ENCODE measurements at places on chromosomes 5 and 9.

GRCh38 chr5:64921386-64921785 is 152.7 kb downstream of the CWC27 start:
- no peak for DNase-seq

DNA sequence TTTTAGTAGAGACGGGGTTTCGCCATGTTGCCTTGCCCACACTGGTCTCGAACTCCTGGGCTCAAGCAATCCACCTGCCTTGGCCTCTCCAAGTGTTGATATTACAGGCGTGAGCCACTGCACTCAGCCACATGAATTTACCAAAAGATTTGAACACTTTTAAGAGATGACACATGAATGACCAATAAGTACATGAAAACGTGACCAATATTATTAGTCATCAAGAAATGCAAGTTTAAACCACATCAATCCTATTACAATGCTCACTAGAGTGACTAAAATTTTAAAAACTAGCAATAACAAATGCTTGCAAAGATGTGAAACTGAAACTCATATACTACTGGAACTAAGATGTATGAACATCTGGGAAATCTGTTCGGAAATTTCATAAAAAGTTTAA is 54.3 kb downstream of the NR6A1 start:
- DNase-seq: no peak

DNA sequence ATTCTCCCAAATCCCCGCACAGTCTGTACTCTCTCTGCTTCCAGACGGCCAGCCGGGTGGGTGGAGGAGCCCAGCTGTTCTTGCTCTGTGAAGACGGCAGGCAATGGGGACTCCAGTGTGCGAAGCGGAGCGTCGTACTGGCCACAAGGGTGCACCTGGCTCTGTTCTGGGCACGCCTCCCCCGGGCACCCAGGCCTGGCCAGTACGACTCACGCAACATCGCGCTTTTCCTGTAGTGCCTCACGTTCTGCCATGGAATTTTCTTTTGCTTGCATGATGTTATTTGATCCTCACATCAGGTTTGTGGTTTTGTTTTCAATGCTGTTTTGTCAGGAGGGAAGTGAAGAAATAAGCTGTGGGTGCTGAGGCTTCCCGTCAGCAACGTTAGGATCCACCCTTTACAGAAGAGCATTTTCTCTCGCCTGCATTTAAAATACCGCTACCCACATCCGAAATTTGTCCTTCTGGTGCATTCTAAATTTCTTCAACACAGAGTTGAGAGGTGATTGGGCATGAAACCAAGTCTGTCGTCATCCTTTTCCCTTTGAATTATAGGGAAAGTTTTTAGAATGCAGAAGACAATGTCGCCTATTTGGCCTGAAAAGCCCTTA is 311.7 kb downstream of the TRIM36 start:
- peak; percentile 20 for DNase-seq

GRCh38 chr9:36676778-36677485 is 104.2 kb downstream of the MELK start:
- no peak for DNase-seq

- no peak for DNase-seq
Measured at GRCh38 chr5:21684992-21685391, 1168.2 kb downstream of the CDH12 start.

DNA sequence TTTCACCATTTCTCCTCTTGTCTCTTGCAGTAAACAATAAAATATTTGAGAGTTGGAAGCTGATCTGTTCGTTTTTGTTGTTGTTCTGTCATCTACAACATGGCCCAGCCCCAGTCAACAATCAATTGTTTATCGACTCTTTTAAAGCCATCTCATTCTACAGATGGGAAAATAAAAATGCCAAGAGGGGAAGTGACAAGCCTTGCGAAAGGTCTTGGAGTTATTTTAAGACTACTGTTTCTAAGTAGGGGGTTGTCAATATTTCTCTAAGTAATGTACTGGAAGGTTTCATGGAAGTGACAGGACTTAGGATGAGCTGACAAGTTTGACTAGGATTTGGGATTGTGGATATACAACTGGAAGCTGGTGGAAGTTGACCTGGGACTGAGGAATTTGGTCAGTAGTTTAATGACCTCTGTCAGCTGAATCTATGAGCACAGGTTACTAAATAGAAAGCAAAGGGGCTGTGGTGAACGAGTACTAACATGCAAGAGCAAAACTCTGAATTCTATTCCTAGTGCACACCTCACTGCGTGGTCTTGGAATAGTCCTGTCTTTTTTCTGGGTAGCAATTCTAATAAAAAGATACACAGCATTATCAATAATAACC is 57.5 kb upstream of the ADRB2 start:
- DNase-seq: no peak

DNA sequence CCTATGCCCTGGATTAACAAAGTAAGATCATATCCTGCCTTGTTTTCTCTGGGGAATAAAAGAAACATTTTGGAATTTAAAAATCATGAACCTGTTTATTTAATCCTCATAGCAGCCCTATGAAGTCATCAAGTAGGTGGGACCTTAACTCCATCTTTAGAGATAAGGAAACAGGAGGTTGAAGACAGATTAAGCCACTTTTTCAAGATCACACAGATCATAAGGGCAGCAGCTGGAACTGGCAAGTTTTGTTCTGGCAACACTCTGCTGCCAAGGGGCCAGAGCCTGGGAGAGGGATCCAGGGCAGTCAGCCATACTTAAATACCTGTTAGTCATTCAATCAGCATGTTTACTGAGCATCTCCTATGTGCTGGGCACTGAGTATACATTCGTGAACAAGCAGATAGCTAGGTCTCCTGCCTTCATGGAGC is 63.7 kb downstream of the SLC1A1 start:
- DNase-seq: no peak

GRCh38 chr5:107501965-107502675 is 168.6 kb downstream of the EFNA5 start:
- no peak for DNase-seq

DNA sequence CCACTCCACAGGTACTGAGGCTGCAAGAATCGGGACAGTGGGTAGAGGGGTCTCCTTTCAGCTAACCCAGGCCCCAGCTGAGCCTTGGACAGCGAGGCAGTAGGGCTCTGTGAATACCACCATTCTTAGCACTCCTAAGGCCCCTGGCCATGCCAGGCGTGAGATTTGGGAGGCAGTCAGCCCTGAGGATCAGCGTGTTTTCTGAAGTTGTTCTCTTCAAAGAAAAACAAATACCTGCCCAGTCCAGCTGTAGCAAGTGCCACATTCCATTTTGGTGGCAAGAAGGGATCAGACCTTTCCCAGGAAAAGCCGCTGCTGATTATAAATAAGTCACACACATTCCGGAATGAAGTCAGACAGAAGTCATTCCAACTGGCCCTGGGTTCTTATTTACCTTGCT is 47.8 kb downstream of the RALGPS1 start:
- no peak for DNase-seq
